ENCODE measurements at places on chromosomes 7 and 10.
A peak's percentile ranks its signal among the peaks of the same experiment; 100 is the strongest.

DNA sequence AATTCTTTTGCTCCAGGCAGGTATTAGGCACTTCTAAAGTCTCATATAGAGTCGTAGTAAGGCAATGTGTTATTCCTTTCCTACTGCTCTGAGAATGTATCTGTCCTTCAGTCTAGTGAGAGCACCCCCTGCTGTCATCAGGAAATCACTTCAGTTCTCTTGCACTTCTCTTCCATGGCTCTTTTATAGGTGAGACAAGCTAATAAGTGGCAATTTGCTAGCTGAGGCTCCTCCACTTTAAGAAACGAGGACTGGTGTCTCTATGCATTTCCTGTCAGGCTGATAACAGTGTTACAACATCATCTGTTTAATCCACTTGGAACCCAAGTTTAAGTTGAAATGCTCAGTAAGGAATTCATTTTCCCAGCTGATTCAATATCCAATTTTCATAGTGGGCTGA, 350.6 kb downstream of the TFEC start:
- no peak for DNase-seq

DNA sequence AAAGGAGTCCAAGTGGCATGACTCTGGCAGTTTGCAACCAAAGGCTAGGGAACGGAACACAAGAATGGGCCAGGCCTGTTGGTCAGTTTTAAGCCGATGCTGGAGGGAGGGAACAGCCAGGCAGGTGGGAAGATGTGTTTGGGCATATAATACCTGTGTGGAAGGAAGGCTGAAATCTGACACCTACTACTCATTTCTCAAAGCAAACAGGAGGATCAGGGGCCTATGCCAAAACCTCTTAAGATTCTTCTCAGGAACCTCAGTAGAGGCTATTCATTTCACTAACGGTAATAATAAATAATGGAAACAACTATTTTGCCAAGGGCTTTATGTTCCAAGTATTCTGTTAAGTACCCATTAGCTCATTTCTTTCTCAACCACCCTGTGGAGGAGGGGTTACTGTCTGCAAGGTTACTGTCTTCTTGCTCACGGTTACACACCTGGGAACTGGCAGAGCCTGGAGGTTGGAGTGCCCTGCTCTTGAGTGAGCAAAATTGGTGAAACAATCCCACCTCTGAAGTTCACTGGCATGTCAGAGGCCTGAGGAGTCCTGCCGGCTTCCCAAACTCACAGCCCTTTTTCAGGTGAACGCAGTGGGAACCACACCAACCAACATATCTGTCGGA, 35.5 kb downstream of the GOT1 start:
- no peak for DNase-seq

DNA sequence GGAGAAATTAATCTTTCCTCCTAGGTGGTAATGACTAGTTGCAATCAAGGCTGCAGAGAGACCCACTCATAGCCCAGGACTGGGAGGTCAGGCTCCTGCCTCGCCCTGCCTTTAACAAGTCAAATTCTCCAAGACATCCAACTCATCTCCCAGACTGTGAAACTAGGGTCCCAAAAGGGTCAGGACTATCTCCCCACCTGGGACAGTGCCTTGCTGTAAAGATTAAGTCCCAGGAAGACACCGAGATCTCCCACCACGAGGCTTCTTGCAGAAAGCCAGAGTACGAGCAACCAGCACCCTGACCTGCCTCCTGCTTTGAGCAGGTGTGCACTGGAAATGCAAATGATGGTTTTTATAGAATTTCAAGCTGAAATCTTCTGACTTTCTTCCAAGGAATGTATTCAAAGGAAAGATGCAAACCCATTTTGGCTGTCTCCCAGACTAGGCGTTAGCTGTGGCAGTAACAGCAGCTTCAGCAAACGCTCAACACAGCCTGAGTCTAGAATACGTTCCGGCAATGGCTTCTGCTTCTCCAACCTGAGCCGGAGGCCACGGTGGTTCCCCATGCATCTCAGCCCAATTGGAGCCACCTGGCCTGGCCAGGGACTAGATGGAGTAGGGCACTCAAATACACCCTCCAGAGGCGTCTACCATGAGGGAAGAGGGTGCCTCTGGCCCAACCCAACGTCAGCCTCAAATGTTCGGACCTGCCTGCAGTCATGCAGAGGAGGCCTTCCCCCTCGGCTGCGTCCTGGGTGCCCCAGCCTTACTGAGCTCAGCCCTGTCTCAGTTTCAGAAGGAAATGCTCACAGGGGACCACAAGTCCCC, 170.4 kb downstream of the PRKAG2 start:
- no peak for DNase-seq

DNA sequence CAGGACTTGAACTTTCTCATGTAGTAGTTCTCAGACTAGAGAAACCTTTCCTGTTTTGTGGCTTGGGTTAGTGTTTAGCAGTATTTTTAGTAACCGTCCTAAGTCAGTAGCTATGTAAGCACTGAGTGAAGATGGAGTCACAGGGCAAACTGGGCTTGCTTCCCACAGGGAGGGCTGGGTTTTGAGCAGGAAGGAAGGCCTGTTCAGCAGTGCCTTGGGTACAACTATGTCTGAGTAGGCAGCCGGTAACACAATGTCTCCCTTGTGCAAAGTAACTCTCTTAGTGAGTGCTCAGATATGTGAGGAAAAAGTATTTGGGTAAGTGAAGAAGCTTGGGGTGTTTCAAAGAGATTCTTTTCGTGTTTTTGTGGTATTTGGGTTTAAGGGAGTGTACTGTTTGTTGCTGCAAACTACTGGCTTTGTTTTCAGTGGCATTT, 96.4 kb downstream of the CCSER2 start:
- peak; percentile 67 for DNase-seq

- DNase-seq = no peak
Observed at GRCh38 chr10:72802763-72803505, 90.6 kb upstream of the OIT3 start.

GRCh38 chr7:28407651-28408050, 4.7 kb upstream of the CREB5 start:
- DNase-seq = no peak

DNA sequence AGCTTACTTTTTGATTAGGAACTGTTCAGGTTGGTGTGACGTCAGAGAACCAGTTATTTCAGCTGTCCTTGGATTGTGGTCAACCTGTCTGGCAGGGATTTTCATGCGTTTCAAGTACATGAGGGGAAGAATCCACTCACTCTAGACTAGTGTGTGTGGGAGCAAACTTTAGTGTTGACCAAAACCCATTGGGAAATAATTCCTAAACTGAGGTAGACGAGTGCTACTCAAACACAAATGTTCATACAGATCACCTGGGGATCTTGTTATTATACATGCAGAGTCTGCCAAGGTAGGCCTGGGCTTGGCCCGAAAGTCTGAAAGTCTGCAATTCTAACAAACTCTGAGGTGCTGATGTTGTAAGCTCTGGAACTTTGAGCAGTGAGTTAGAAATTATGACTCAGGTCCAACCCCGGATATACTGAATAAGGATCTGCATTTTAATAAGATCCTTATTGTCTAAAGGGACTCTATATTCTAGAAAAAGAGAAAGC, 111.1 kb upstream of the CREB5 start:
- DNase-seq = no peak

- no peak for DNase-seq
Observed at GRCh38 chr7:11607686-11608085, 224.3 kb downstream of the THSD7A start.

DNA sequence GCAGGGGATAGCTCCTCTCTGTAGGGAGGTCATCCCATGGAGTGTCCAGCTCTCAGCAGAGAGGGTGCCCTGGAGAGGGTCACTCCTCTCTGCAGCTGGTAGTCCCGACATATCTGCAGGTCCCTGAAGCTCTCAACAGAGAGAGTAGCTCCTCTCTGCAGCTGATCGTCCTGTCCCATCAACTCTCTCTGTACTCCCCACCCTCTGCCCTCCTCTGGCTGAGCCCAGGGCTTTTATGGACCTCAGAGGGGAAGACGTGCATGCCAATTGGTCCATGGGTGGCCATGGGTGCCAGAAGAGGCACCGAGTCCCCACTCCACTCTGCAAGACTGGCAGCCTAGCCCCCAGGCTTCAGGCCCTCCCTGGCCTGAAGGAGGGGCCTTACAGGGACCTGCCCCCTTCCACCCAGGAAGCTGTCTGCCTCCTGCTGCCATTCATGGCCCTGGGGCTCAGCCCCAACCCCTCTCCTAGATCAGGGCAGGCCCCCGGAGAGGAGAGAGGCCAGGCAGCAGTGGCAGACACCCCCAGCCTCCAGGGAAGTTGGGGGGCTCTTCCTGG, 9.0 kb upstream of the BLVRA start:
- DNase-seq = no peak

DNA sequence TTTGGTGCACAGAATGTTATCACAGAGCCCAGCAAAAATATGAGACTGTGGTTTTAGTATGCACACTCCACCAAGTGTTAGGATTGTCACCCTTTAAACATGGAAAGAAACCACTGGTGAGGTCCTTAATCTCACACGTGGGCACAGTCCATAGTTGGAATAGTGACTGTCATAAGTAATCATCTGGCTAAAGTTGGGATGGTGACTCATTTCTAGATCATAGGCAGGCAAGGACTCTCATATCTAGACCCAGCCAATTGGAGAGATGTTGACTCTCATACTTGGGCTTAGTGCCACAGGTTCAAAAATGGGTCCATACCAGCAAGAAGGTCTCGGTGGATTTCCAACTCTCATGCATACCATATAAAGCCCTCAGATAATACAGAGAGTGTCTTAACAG, 39.6 kb upstream of the ZNF680 start:
- DNase-seq = no peak

DNA sequence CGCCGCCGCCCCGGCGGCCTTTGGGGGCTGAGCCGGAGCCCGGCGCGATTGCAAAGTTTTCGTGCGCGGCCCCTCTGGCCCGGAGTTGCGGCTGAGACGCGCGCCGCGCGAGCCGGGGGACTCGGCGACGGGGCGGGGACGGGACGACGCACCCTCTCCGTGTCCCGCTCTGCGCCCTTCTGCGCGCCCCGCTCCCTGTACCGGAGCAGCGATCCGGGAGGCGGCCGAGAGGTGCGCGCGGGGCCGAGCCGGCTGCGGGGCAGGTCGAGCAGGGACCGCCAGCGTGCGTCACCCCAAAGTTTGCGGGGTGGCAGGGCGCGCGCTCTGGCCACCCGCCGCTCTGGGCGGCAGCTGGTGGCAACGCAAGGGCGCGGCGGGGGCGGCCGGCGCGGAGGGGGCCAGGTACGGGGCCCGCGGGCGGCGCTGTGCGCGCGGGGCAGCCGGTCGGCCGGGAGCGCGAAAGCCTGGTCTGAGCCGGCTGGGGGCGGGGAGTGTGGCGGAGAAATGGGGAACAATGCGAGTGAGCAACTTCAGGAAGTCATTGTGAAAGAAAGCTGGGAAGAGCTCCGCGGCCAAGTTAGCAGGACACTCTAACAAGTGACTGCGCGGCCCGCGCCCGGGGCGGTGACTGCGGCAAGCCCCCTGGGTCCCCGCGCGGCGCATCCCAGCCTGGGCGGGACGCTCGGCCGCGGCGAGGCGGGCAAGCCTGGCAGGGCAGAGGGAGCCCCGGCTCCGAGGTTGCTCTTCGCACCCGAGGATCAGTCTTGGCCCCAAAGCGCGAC, at the start of gene IKZF1:
Gene IKZF1, plus strand, starts transcription at position 588 of the 782 bp plus-strand sequence. CDS start 14,346 bp downstream, outside the sequence.
- no peak for DNase-seq

GRCh38 chr7:85215098-85215497, 28.2 kb upstream of the SEMA3D start:
- no peak for DNase-seq

GRCh38 chr10:55091691-55092328, 290.8 kb upstream of the PCDH15 start:
- no peak for DNase-seq

DNA sequence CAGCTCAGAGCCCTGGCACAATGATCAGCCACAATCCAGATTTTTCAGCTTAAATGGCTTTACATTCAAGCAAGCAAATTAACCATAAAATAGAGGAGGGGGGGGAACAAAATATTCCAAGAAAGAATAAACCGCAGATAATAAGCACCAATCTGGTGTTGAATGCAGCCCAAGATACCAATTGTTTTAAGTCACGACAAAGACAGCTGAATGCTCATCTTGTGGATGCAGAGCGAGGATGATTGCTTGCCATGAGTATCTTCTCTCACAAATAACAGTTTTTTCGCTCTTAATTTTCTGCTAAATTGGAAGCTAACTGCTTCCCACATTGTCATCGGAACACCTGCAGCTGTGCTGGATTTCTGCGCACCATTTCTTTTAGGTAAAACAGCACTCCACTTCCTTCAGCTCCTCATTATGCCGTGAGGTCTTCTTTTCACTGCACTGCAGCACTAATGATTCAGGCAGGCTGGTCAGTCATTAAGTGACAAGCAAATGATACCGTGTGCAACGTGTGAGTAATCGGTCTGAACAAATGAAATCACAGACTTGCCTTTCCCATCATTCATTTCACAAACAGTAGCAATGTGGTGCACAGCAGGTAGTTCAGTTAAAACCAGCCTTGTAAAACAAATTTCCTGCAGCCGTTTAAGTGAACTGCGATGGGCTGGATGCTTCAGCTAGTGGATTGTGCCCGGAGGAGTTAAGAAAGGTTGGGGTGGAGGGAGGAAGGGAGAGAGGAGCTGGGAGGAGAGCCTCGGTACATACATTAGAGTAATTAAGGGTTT, 106.4 kb upstream of the CDCA7L start:
- DNase-seq = no peak

- no peak for DNase-seq
Observed at GRCh38 chr7:153399554-153399940, 640.0 kb downstream of the ACTR3B start.

- no peak for DNase-seq
Observed at GRCh38 chr7:56493196-56493595, 377.0 kb upstream of the NUPR2 start.

DNA sequence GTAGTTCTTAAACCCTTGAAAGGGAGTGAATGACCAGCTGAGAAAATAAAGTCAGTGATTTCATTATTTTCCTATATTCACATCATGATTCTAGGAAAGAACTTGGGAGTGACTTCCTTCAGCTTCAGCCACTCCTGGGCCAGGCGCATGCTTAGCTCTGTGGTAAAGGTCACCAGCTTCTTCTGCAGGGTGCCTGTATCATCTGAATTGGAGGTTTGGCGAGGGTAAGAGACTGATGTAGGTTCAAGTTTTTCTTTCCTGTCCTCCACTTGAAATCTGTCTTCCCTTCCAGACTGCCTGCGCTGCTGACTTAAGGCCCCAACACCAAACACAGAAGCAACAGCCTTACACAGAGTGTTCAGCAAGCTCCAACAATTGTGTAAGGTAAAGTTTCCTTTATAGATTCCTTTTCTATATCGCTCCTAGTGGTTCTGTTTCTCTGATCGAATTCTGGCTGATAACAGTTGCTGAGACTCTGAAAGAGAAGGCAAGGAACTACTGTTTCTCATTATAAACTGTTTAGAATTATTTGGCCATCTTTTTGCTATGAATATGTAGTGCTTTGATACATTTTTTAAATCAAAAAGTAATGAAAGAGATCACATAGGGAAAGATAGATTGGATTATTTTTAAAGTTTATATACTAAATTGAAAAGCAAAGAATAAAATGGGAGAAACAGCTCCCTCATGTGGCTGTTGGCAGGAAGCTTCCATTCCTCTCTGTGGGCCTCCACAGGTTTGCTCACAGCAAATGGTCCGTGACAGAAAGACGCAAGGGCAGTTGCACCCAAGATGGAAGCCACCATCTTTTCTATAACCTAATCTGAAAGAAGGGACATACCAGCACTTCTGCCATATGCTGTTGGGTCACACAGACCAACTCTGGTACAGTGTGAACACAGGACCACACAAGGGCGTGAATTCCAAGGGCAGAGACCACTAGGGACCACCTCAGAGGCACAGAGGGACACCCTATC, 14.0 kb downstream of the GATAD1 start:
- DNase-seq = no peak

- DNase-seq = no peak
Observed at GRCh38 chr10:86254081-86254480, 112.5 kb downstream of the GRID1 start.
